ENCODE measurements at places on chromosomes 5 and 9.

GRCh38 chr9:703392-703791, 138.1 kb upstream of the DMRT1 start:
- no peak for DNase-seq

- no peak for DNase-seq
These were observed 164.1 kb upstream of the MPDZ start for GRCh38 chr9:13443346-13444244.

DNA sequence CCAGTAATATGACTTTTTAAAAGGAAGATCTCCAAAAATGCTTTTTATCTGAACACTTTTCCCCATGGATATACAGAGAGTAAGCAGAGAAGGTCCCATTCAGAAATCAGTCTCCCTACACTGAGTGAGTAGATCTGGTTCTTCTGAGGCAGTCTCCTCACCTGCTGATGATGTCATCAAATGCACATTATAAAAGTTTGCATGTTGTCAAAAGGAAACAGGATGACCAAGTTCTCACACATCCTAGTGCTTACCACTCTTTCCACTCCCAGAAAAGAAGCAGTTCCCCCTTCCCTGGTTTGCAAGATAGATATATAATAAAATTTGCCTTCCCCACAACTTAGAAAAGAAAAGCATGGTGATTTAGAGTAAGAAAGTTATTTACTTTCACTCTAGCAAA, 180.5 kb downstream of the RAB3C start:
- no peak for DNase-seq

GRCh38 chr5:163877865-163878264, 372.4 kb downstream of the MAT2B start:
- no peak for DNase-seq

- no peak for DNase-seq
These were observed 152.9 kb upstream of the SLC28A3 start for GRCh38 chr9:84493284-84493947.

- DNase-seq = no peak
These were observed 34.7 kb upstream of the IL6ST start for GRCh38 chr5:56029457-56029856.

All from NCI-H2107 (cell line).